Endothelial cell (in vitro differentiated cells): ENCODE measurements at places on chromosomes 2 and 18. TPM values are rescaled to one million over a fixed set of nuclear protein-coding genes. Genes with fewer than 3 reads are reported as not detected.

GRCh38 chr2:170815746-170816503 lies 762 bp upstream of the GAD1 start:
- DNase-seq = peak; percentile 89

Gene CFC1
- 1.2 TPM for total RNA-seq

GRCh38 chr2:177075254-177075653 lies 137.3 kb upstream of the HNRNPA3 start:
- no peak for DNase-seq

Gene ACVR1
- total RNA-seq = 29.9 TPM

- no peak for DNase-seq
These were observed 31.2 kb downstream of the EIF4E2 start for GRCh38 chr2:232581725-232582124.

DNA sequence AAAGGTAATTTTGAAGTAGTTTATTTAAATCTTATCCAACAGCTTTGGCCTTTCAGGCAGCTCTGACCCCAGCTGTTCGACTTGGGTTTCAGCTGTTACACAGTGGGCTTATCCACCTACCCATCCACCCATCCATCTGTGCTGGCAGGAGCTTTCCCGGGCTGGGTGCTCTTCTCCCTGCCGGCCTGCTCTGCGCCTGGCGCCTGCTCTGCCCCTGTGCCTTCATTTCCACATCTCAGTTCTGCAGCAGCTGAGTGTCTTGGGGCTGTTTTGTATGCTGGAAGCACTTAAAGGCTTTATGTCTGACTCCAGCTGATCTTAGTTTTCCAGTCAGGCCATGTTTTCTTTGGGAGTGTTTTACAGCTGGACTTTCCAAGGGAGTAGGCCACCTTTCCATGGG lies 24.2 kb downstream of the LDLRAD4 start:
- no peak for DNase-seq

- no peak for DNase-seq
These were observed 420.1 kb upstream of the ACVR2A start for GRCh38 chr2:147424766-147425165.

Gene FOXI3
- total RNA-seq = 0.69 TPM

Gene UGT1A8
- total RNA-seq = not detected

Gene DNAJC5G
- total RNA-seq = not detected

- DNase-seq = no peak
These were observed 1894.9 kb upstream of the LRRTM1 start for GRCh38 chr2:82199493-82199852.

GRCh38 chr2:98835831-98836385 lies 100.1 kb downstream of the CRACDL start:
- DNase-seq = no peak

Gene SLC4A3
- 2.1 TPM for total RNA-seq

- no peak for DNase-seq
These were observed 130.3 kb upstream of the CXCR4 start for GRCh38 chr2:136248242-136248641.

- no peak for DNase-seq
These were observed 115.1 kb downstream of the NFATC1 start for GRCh38 chr18:79510731-79511241.

Gene ANKRD12
- 32.9 TPM for total RNA-seq

DNA sequence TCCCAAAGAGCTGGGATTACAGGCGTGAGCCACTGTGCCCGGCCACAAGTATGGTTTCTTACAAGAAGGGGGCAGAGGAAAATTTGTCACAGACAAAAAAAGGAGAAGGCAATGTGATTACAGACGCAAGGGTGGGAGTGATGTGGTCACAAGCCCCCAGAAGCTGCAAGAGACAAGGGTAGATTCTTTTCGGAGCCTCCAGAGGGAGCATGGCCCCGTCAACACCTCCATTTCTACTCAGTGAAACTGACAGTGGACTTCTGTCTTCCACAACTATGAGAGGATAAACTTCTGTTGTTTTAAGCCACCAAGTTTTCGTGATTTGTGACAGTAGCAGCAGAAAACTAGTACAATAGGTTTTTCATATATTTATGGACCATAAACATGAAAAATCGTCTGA lies 2.1 kb upstream of the TCF7L1 start:
- DNase-seq = peak; percentile 34
